Myometrial cell (primary cell): ENCODE measurements at places on chromosomes 2 and 18. TPM values are rescaled to one million over a fixed set of nuclear protein-coding genes. Genes with fewer than 3 reads are reported as not detected.

The SKA1 gene
- 21.1 and 34.3 TPM in 2 replicates for total RNA-seq

The PPIL3 gene
- total RNA-seq, result 43.8 and 57.2 TPM in 2 replicates

The TGFBRAP1 gene
- 11.5 and 11.9 TPM in 2 replicates for total RNA-seq

The UCN gene
- total RNA-seq, result not detected in 2 replicates

The UGT1A3 gene
- total RNA-seq, result not detected in 2 replicates
